Brain microvascular endothelial cell (primary cell): ENCODE measurements at places on chromosomes 2 and 18.

DNA sequence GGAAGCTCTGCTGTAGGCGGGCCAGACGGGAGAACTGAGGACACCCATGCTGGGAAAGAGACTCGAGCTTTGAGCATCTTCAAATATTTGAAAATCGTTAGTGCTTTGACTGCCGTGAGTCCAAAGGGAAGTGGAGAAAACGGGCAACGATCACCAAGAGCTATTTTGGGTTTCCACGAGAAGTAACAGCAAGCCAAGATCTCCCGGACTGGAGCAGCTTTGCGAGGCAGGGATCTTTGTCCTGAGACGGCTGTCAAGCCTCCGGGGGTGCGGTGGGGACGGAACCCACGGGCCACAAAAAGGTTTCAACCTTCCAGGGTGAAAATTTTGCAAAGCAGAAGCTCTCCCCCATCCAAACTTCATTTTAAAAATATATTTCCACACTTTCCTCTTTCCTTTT is 195.8 kb downstream of the NDUFA10 start:
- no peak for DNase-seq

DNA sequence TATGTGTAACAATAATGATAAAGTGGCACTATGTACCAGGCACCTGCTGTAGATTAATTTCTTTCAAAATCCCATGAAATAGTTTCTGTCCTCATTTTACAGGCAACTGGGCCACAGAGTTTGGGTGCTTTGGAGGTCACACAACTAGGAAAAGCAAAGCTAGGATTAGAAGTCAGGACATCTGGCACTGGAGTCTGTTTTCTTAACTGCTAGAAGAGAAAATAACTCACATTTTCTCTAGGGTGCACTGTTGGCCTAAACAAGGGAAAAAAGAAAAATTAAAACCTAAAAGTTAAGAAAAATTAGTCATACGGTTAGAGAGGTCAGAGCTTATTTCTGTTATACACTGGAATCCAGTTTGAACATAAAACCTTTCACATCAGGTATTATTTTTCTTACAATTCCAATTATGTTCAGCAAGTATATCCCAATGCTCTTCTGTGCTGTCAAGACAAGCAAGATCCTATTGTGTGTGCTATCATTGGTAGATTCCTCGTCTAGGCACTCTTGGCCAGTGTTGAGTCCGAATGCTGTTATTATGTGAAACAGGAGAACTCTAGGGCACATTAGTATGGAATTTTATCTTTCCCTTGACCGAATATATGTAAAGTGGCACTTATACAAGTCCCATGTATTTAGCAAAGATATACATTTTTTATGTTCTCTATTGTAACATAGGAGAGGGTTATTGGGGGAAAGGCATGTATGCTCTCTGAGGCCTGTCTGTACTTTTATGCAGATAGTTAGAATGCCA is 1.5 kb upstream of the OSGEPL1 start:
- no peak for DNase-seq

DNA sequence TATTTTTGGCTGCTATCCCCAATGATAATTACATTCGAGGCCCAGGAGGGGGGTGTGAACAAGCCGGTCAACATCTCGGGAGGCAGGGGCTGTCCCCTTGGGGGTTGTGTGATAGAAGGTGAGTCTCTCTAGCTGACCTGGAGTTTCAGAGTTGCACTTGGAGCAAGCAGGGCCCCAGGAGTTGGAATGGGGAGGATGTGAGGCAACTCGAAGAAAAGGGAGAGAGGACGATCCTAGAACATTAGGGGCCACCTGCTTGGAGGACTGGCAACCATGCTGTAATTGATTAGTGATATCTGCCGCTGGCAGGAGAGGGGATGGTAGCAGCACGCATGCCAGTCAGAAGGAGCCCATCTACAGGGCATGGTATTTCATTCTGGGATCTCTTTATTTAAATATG is 122.6 kb downstream of the CTIF start:
- DNase-seq = no peak

- peak; percentile 21 for DNase-seq
Measured at GRCh38 chr2:124254621-124255020, 229.5 kb downstream of the CNTNAP5 start.
